ENCODE measurements at places on chromosomes 6 and 20.

- no peak for DNase-seq
Measured at GRCh38 chr20:59333951-59334350, 33.5 kb downstream of the EDN3 start.

- no peak for DNase-seq
Measured at GRCh38 chr6:7786214-7786661, 60.3 kb downstream of the BMP6 start.

DNA sequence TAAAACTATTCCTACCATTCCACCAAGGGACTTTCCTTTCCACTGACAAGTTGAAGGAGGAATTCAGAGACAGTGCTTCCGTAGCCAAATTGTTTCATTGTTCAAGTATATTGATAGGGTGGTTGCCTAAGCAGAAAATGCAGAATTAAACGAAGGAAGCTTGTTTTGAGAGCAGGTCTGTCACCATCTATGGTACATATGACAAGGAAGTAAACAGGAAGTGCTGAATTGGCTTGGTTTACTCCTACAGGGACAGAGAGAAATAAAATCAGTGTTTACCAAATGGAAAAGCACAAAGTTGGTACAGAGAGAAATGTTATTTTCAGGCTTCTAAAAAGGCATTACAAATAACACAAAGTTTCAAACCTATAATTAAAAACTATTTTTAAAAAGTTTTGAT lies 421.8 kb downstream of the CDC5L start:
- no peak for DNase-seq

DNA sequence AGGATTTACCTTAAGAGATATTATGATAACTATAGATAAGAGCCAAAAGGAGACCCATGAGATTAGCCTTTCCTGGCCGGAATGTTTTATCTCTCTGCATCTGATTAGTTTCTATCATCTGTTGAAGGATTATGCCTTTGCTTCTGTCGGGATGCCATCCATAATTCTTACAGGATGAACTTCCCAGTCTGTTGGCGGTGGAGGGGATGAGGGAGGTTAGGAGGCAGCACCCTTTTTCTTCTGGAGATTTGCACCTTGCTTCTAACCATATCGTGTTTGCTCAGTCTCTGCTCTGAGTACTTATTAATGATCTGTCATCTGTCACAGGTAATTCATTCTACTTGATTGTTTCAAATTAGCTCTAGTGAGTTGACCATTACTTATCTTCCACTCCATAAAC lies 292.1 kb downstream of the KHDC1L start:
- no peak for DNase-seq

GRCh38 chr6:44921798-44922197 lies 406.3 kb upstream of the RUNX2 start:
- no peak for DNase-seq

GRCh38 chr6:133159255-133159795 lies 81.8 kb upstream of the EYA4 start:
- no peak for DNase-seq

DNA sequence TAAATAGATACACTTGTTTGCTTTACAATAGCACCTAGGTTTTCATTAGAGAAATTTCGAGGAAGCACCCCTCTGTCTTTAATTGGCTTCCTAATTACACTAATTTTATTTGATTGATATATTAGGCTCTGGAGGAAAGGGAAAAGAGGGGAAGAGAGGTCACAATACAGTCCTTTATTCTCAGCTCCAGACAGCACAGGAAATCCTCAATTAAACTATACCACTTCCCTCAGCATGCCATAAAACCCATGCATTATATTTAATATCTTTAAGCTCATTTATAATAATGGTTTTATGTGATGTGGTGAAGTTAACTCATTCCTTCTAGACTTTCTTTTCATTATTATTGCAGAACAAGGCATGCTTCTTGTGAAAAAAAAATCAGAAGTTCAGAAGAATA lies 17.7 kb upstream of the PDE7B start:
- no peak for DNase-seq

DNA sequence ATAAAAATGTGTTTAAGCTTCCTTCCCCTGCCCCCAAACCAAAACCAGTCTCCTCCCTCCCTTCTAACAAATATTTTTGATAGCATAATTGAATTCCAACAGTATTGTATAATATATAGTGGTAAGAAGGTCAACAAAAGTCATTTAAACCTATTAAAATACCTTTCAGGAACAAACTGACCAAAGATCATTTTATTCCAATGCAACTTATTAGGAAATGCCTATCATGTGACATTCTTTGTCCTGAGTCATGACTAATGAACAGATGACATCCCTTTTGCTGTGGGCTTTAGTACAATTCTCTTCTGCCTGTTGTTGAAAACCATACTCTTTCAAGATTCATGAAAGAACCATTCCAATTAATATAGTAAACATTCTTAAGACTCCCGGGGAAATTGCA lies 51.5 kb upstream of the TRAF3IP2 start:
- DNase-seq: no peak

- DNase-seq: no peak
Measured at GRCh38 chr6:35448191-35448590, 3.9 kb upstream of the FANCE start.

GRCh38 chr20:17835934-17836300 lies 132.7 kb downstream of the SNX5 start:
- no peak for DNase-seq

GRCh38 chr6:159572439-159573110 lies 120.5 kb downstream of the SOD2 start:
- DNase-seq: no peak

GRCh38 chr6:2534406-2535042 lies 216.2 kb downstream of the MYLK4 start:
- no peak for DNase-seq

DNA sequence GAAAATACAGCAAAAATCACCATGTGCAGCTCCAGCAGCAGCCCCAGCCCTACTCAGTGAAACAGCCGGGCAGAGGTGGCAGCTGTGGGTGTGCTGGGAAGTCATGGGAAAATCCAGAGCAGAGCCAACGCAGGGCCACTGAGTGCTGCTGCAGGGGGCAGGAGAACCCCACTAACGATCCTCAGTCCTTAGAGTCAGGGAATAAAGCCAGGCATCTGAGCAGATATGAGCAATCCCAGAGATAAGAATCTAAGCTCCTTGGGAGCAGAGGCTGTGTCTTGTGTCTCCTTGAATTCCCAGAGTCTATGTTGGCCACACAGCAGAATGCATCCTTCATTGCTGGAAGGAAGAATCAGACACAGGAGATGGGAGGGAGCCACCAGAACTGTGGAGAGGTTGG lies 493.1 kb upstream of the MAP3K7 start:
- no peak for DNase-seq

DNA sequence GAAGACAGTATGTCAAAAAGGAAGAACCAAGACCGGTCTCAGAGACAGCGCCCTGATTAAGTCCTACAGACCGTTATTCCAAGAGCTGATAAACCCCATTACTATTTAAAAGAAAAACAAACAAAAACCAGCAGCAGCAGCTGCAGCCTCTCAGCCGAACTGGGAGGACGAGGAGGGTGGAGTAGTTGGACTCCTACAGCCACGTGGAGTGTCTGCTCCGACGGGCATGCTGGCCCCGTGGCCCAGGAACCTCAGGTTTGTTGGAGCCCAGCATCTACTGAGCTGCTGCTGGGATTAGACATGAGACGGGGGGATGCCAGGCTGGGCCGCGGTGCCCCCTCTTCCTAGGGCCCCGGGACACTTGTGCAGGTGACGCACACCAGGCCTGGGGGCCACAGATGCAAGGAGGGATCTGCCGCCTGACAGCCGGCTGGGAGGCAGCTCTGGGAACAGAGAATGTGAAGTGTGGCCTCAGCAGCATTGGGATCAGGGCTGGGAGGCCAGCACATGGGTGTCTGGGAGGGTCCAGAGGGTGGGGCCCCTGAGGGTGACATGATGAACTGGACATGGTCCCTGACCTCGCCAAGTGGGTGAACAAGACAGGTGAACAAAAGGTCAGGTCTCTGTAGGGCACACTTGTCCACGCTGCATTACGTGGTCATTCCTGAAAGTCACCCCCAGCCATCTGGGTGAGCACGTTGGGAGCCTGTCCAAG lies 2.9 kb upstream of the ZBTB46 start:
- DNase-seq: no peak

GRCh38 chr6:152268846-152269442 lies 368.2 kb downstream of the SYNE1 start:
- DNase-seq: no peak

- DNase-seq: no peak
Measured at GRCh38 chr6:158573542-158573931, 13.6 kb downstream of the TMEM181 start.

DNA sequence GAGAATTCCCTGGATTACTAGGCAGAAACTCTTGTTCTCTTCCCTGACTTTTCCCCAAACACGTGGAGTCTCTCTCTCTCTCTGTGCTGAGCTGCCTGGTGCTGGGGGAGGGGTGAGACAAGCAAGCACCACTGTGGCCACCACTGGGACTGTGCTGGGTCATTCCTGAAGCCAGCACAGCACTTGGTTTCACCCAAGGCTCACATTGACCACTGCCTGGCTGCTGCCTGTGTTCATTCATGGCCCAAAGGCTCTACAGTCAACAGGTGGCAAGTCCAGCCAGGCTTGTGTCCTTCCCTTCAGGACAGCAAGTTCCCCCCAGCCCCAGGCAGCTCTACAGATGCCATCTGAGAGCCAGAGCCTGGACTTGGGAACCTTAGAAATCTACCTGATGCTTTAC lies 92.2 kb downstream of the CTNNBL1 start:
- DNase-seq: no peak

DNA sequence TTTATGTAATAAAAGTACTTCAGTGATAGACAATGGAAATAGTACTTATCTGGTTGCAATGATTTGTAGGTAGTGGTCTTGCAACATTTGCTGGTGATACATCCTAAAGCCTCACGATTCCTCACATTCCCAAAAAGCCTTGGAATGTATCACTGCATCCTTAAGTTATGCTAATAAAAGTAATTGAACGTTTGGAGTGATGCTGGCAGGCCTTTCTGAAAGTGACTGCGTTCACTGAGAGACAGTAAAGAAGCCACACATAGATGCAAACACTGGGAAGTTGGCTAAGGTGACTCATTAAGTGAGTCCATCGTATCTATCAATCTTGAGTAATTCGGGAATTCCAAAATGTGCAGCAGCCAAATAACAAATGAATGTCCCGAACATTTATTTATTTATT lies 444.1 kb upstream of the SOX4 start:
- DNase-seq: no peak

DNA sequence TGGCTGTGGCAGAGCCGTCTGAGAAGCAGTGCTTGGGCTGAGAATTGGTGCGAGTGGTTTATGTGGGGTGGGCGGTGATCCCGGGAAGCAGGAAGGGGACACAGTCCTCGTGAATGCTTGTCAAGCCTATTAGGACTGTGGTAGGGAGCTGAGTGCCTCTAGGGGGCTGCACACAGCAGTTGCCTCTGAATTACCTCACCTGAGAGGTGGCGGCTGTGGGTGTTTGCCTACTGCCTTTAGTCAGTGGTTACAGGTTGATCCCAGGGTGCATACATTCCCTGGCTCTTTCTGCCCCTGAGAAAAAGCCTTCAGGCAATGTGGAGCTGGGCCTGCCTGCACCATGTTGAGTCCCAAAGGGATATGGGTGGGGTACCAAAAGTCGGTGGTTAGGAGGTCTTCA lies 5.2 kb downstream of the AP5S1 start:
- no peak for DNase-seq

GRCh38 chr6:121175827-121176226 lies 158.5 kb downstream of the TBC1D32 start:
- DNase-seq: no peak

DNA sequence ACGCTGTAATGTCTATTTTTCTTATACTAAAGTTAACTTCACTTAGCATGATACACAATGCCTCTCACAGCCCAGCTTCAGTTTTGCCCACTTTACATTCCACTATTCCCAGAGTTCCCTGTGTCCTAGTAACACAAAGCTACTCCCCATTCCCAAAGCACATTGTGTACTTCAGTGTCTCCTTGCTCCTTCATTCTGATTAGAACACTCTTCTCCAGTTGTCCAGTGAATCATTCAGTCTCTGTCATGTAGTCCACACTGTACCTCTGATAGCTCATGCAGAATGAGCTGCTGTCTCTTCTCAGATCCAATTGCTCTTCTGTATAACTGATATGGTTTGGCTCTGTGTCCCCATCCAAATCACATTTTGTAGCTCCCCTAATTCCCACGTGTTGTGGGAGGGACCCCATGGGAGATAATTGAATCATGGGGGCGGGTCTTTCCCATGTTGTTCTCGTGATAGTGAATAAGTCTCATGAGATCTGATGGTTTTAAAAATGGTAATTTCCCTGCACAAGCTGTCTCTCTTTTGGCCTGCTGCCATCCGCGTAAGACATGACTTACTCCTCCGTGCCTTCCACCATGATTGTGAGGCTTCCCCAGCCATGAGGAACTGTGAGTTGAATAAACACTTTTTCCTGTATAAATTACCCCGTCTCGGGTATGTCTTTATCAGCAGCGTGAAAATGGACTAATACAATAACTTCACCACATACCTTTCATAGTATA lies 2.1 kb upstream of the TMX4 start:
- DNase-seq: no peak

- no peak for DNase-seq
Measured at GRCh38 chr20:62604796-62605195, 37.5 kb upstream of the SLCO4A1 start.

DNA sequence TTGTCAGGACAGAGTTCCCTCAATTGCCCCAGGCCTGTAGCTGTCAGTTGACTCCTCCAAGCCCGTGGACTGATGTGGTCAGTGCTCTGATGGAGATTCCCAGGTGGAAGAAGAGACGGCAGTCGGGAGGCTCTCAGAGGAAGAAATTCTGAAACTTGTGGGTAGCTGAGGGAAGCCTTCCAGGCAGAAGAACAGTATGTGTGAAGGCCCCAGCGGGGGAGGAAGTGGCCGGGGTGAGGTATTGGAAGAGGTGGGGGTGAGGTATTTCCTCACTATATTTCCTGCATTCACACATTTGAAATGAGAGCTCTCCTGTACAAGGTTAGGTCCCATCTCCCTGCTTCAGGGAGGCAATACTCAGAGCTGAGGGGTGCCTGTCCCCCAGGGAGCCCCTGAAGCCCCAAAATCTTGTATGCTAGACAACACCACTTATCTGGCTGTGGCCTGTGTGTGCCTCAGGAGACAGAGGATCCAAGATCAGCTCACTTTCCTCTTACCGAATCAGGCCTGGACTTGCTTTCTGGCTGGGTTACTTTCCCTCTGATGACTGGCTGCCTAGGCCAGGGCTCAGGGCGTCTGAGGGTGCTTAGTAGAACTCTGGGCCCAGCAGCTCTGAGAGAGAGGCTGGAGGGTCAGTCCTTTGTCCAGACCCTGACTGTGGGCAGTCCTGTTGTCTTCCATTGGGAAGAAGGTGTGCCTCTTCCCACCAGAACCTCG lies 49.3 kb upstream of the MYL9 start:
- DNase-seq: peak; percentile 56

- no peak for DNase-seq
Measured at GRCh38 chr6:1572892-1573291, 36.8 kb upstream of the FOXC1 start.

GRCh38 chr6:104466306-104466705 lies 393.4 kb downstream of the HACE1 start:
- DNase-seq: no peak

GRCh38 chr6:41375598-41376151 lies 40.3 kb downstream of the NCR2 start:
- DNase-seq: no peak

GRCh38 chr6:43159599-43159998 lies 11.5 kb upstream of the SRF start:
- DNase-seq: no peak

Data from stimulated activated CD4-positive, alpha-beta T cell treated with anti-CD3 and anti-CD28 coated beads, Interleukin-4, amount 100 ng/mL, for 24 hours (primary cell).